H1 (cell line): ENCODE measurements at places on chromosomes 16 and 17. TPM values are rescaled to one million over a fixed set of nuclear protein-coding genes. Genes with fewer than 3 reads are reported as not detected.

GRCh38 chr17:61411011-61411260 lies 11.3 kb downstream of the TBX2 start:
- no peak overlapping the region for H3K27ac ChIP-seq
- DNase-seq, result no peak
- peaks cover 2% of the 10 kb centered on the region; the same call in 1 of the 2 replicates for H3K36me3 ChIP-seq
- peaks cover 20% of the 10 kb centered on the region for H3K4me1 ChIP-seq

GRCh38 chr16:11217651-11218603 lies 38.1 kb downstream of the SOCS1 start:
- no peaks in the 10 kb centered on the region for H3K27me3 ChIP-seq
- H3K4me1 ChIP-seq, result no peaks in the 10 kb centered on the region
- no peak overlapping the region for H3K4me3 ChIP-seq
- DNase-seq, result no peak
- no peaks in the 10 kb centered on the region for H3K36me3 ChIP-seq
- no peak overlapping the region for H3K27ac ChIP-seq

- no peak for DNase-seq
- peaks cover 8% of the 10 kb centered on the region for H3K4me1 ChIP-seq
- no peak overlapping the region for H3K27ac ChIP-seq
- no peaks in the 10 kb centered on the region for H3K36me3 ChIP-seq
- H3K4me3 ChIP-seq, result peak overlapping the region; percentile 45; the same call in 1 of the 2 replicates
- peaks cover 51% of the 10 kb centered on the region for H3K27me3 ChIP-seq
Observed at GRCh38 chr17:8072729-8073461, 14.6 kb downstream of the ALOX12B start.

Gene FBF1
- total RNA-seq, result 13.1 and 13.8 TPM in 2 replicates

Gene AIPL1
- total RNA-seq, result 0.71 TPM in 1 of 2 replicates, not detected in the other

Gene NLRC3
- 0.20 and 0.21 TPM in 2 replicates for total RNA-seq

Gene SALL1
- 54.3 and 56.8 TPM in 2 replicates for total RNA-seq

Gene IRF8
- total RNA-seq, result 0.96 and 2.0 TPM in 2 replicates

Gene PITPNM3
- total RNA-seq, result 1.7 and 2.1 TPM in 2 replicates

Gene KRTAP4-3
- not detected in 2 replicates for total RNA-seq
